NCI-H1092 (cell line): ENCODE measurements at places on chromosomes 11 and 22.

DNA sequence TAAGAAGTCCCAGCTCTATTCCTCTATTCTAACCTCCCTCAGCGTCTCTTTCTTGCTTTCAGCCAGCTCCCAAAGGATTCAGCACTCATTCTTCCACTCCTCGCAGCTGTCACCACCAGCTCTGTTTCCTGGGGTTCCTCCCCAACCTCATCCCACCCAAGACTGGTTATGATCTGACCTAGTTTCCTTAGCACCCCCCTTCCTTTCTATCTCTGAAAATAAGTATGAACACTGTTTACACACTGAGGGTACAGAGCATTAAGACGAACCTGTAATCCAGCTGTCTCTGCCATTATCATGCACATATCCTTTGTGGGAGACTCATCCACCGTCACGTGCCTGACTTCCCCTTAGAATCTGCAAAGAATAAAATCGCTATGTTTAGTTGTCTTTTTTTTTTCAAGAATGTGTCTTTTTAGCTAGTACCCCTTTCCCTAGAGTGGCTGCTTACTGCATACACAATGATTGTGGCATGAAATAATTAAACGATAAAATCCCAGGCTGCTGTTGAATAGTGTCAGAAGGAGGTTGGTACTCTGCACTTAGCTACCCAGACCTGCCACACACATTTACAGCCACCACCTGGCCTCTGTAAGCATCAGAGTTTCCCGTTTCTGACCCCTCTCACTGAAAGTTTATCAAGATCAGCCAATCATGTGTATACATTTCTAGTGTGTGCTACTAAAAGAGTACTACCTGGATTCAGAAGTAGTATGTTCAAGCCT lies 26.9 kb upstream of the CSTF3 start:
- no peak for DNase-seq

- no peak for DNase-seq
Observed at GRCh38 chr11:62614275-62614674, 1.2 kb downstream of the ROM1 start.

GRCh38 chr22:20080445-20080775 lies 369 bp downstream of the DGCR8 start:
- DNase-seq, result peak; percentile 48

DNA sequence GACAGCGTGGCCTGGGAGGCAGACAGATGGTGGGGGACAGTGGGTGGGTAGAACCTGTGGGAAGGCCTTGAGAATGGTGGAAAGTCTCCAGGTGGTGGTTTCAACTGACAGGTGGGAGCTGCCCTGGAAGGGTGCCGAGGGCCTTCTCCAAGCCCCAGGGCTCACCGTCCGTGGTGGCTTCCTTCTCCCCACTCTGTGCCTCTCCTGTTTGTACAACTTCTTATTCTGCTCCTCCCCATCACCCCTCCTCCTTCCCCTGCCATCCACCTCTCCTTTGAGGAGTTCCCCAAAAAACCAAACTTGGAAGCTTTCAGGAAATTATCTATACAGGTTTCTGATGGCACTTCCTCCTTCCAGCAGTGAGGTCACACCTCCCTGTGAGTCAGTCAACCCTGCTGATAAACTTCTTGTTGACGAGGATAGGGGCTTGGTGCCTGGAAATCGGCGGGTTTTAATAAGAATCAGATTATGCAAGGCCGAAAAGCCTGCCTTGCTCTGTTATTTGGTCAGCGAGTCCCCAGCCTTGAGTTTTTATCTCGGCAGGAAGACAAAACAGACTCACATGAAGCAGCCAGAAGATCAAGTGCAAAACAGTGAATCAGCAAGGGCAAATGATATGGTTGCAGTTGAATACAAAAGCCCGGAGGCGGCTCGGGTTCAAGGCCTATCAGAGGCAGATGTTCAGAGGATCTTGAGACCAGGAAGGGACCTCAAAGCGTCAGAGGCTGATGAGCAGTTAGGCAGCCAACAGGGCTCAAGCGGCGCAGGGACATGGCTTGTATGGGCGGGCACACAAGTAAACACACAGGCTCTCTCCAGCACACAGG lies 9.5 kb upstream of the ST3GAL4 start:
- DNase-seq, result no peak

DNA sequence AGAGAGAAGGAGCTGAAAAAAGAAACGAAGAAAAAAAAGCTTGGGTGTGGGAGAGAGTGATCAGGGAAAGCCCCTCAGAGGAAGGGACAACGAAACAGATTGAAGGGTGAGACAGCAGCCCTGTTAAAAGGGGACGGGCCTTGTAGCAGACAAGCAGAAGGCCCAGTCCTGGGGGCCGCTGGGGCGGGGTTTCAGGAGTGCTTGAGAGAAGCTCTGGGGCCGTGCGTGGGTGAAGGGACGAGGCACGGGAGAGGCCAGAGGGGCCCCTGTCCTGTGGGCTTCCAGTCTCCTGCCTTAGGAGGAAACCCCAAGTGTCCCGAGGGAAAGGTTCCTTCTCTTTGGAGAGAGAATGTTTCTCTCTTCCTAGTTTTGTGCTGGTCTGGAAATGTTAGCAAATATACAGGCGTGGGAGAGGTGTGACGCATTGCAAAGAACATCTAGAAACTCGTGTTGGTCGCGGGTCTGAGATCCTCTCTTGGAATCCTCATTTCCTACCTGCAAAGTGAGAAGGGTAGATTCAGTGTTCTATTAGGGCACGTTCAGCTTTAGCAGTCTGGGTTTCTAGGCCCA lies 28.6 kb downstream of the ADAMTS15 start:
- no peak for DNase-seq

DNA sequence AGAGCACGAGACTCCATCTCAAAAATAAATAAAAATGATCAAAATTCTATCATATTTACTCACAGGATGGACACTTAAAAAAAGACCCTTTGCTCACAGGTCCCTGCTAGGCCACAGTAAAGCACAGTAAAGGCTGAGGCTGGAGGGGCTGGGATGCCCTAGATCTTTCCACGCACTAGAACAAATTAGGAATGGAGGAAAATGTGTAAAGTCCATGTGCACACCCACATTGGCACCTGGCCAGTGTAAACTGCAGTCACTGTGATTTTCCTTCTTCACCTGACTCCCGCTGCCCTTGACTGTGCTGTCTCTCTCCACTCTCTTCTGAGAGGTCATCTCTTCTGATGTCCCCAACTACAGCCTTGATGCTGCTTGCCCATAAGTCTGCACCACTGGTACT lies 195.5 kb downstream of the EFCAB6 start:
- no peak for DNase-seq

DNA sequence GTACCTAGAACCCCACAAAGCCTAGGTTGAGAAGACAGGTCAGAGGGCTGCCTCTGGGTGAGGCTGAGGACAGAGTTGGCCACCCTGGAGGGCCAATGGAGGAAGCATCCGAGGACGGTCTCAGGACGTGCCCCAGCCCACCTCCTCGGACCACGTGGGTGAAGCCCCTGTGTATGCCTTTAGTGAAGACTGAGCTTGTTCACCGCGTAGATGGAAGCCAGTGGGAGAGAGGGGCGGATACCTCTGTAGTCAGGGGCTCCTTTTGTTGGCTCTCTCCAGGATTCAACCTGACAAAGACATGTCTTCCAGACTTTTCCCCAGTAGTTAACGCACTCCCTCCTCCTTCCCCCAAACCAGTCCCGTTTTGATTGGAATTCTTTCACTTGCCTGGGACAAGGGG lies 110.7 kb downstream of the ZBTB16 start:
- DNase-seq, result no peak

DNA sequence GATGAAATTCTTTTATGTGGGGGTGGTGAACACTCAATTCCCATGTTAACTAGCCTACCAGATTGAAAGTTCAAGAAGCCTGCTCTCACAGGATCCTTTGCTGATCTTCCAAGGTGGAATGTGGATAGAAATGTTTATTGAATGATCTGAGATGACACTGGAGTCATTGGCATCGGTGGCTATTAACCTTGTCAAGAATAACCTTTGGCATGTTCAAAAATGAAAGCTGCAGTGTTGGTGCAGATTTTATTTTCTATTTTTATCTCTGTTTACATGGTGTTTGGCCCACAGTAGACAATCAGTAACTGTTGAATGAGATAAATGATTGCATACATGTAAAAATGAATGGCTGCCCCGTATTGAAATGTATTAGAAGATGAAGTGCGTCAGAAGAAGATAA lies 19.0 kb downstream of the MCAM start:
- DNase-seq, result no peak

GRCh38 chr11:83127310-83127637 lies 29.7 kb upstream of the PCF11 start:
- DNase-seq, result no peak

- no peak for DNase-seq
Observed at GRCh38 chr22:41898645-41899044, 16.2 kb downstream of the SHISA8 start.

DNA sequence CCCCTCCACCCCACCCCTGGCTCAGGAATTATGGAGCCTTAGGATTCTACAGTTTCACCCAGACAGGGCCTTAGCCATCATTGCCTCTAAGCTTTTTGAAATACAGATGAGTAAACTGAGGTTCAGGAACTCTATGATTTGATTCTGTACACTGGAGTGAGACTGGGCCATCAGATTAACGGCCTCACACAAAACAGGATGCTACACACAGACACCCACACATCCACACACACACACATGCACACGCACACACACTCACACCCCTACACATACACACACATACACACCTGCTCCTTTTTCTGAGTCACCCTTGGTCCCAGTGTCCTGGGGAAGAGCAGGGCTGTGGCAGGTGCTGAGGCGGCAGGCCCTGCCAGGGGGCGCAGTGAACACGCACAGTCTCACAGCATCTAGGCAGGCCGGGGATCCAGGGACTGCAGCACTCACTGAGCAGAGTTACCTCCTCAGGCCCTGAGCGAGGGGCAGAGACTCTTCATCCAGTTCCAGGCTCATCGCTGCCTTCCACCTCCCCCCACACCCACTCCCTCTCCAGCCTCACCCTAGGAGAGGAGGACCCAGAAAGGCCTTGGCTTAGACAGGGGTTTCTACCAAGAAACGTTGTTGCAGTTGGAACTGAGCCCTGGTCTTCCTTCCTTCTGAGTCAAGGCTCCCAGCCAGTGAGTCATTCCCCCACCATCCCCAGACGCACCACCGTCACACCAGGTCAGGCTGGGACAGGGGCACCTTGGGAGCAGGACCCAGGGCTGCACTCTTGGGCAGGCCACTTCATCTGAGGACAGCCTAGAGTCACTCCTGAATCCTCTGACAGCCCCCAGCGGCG lies 89.8 kb upstream of the PARVA start:
- DNase-seq, result peak; percentile 65

DNA sequence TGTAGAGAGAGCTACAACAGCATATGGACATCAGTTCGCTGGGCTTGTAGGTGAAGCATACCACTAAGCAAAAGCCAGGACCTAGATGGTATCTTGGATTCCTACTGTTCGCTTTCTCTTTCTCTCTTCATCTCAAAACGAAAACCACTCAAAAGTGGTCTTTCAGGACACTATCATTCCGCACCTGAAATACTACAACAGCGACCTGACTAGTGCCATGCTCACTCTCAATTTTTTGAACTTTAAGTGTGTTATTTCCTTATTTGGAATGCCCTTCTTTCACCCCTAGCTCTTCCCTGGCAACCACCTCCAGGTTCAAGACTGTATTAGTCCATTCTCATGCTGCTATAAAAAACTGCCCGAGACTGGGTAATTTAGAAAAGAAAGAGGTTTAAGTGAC lies 59.2 kb downstream of the CCDC83 start:
- DNase-seq, result no peak

DNA sequence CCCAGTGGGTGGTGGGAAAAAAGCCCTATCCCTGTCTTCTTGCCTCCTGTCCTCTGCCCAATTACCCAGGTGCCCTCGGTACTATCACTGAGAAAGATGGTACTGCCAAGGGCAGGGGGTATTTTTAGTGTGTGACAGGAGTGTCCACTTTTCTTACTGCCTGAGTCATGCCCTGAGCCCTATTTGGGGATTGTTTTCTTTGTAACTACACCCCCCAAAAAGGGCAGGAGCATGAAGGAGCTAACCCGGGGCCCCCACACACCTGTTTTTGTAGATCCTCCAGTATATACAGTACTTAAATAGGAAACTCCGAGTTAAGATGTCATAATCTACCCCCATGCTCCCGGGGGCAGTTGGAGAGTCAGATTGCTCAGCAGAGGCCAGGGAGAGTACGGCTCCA lies 3.8 kb downstream of the SMTNL1 start:
- DNase-seq, result no peak

DNA sequence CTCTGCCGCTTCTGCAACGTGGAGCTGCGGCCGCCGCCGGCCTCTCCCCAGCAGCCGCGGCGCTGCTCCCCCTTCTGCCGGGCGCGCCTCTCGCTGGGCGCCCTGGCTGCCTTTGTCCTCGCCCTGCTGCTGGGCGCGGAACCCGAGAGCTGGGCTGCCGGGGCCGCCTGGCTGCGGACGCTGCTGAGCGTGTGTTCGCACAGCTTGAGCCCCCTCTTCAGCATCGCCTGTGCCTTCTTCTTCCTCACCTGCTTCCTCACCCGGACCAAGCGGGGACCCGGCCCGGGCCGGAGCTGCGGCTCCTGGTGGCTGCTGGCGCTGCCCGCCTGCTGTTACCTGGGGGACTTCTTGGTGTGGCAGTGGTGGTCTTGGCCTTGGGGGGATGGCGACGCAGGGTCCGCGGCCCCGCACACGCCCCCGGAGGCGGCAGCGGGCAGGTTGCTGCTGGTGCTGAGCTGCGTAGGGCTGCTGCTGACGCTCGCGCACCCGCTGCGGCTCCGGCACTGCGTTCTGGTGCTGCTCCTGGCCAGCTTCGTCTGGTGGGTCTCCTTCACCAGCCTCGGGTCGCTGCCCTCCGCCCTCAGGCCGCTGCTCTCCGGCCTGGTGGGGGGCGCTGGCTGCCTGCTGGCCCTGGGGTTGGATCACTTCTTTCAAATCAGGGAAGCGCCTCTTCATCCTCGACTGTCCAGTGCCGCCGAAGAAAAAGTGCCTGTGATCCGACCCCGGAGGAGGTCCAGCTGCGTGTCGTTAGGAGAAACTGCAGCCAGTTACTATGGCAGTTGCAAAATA lies 816 bp downstream of the PDE3B start:
- peak; percentile 26 for DNase-seq

DNA sequence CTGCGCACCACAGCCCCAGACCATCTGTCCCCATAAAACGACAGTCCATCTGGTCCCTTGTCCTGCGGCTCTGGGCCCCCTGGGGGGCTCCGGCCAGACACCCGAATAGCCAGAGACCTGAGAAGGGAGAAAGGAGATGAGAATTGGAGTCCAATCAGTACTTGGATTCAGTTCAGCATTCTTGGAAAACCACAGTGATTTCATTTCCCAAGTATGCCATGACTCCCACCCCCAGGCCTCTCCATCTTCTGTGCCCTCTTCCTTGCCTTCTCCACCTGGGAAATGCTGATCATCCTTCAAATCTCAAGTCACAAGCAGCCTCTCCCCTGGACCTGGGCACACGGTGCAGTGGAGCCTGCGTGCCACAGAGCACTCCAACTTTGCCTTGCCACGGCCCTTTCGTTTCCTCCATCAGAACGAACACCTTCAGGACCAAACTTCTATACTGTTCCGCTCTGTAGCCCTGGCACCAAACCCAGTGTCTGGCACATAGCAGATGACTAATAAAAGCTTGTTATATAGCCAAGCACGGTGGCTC lies 10.9 kb upstream of the MFNG start:
- DNase-seq, result no peak

- no peak for DNase-seq
Observed at GRCh38 chr22:17087498-17088131, 2.8 kb downstream of the IL17RA start.

- no peak for DNase-seq
Observed at GRCh38 chr11:132064987-132065620, 694.7 kb downstream of the NTM start.
